Naive thymus-derived CD8-positive, alpha-beta T cell (primary cell): ENCODE measurements at places on chromosomes 7 and 10. TPM values are rescaled to one million over a fixed set of nuclear protein-coding genes. Genes with fewer than 3 reads are reported as not detected.

GRCh38 chr10:110376021-110376766 lies 71.5 kb upstream of the SMNDC1 start:
- DNase-seq = no peak
- H3K4me3 ChIP-seq = no peak overlapping the region
- H3K36me3 ChIP-seq = no peaks in the 10 kb centered on the region
- H3K27ac ChIP-seq = no peak overlapping the region

DNA sequence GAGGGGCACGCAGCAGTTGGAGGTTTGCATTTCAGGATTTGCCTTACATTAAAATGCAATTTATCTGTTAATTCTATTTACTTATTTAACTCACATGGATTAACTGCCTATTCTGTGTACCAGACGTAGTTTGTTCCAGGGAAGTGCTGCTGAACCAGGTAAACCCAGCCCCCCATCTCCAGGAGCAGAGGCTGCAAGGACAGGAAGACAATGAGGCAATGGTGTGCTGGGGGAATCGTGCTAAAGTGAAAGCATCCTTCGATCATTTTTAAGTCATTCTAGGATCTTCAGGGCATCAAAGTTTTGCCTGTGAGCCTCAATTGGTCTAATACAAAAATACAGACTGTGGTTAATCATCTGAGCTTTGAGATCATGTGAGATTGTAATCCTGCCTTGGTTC lies 166.4 kb downstream of the DNAJB6 start:
- peaks cover 2% of the 10 kb centered on the region for H3K27me3 ChIP-seq
- H3K27ac ChIP-seq = peak overlapping the region; percentile 86
- peaks cover 14% of the 10 kb centered on the region for H3K36me3 ChIP-seq

GRCh38 chr7:74599244-74599643 lies 58.3 kb upstream of the GTF2I start:
- no peak overlapping the region for H3K4me3 ChIP-seq
- H3K36me3 ChIP-seq = no peaks in the 10 kb centered on the region
- no peak for DNase-seq
- no peaks in the 10 kb centered on the region for H3K4me1 ChIP-seq
- H3K27ac ChIP-seq = no peak overlapping the region
- no peaks in the 10 kb centered on the region for H3K27me3 ChIP-seq

The RSU1 gene
- 138 TPM for polyA plus RNA-seq

The GATA3 gene
- polyA plus RNA-seq = 23.9 TPM
